ENCODE measurements at places on chromosomes 16 and 17. TPM values are rescaled to one million over a fixed set of nuclear protein-coding genes. Genes with fewer than 3 reads are reported as not detected.

Gene HSPB9
- not detected for total RNA-seq

Gene DUSP14
- 12.7 TPM for total RNA-seq

Gene PLLP
- 0.34 TPM for total RNA-seq

Gene ARHGAP44
- total RNA-seq, result not detected

Gene CACNG3
- total RNA-seq, result not detected

Gene MYH13
- total RNA-seq, result not detected

Gene SLC46A1
- total RNA-seq, result 2.3 TPM

Gene CCDC200
- 0.47 TPM for total RNA-seq

Data from T-helper 1 cell treated with Interleukin-12 subunit alpha and Interleukin-12 subunit beta and Interleukin-4 antibody, amounts not matched to agents 30 ng/mL and 1 ng/mL, for 36 hours (primary cell).